Sigmoid colon (tissue), 7 donors: ENCODE measurements at places on chromosomes 2 and 18.

- no peak for DNase-seq
These were observed 75.9 kb downstream of the TMEM18 start for GRCh38 chr2:601387-601698.

DNA sequence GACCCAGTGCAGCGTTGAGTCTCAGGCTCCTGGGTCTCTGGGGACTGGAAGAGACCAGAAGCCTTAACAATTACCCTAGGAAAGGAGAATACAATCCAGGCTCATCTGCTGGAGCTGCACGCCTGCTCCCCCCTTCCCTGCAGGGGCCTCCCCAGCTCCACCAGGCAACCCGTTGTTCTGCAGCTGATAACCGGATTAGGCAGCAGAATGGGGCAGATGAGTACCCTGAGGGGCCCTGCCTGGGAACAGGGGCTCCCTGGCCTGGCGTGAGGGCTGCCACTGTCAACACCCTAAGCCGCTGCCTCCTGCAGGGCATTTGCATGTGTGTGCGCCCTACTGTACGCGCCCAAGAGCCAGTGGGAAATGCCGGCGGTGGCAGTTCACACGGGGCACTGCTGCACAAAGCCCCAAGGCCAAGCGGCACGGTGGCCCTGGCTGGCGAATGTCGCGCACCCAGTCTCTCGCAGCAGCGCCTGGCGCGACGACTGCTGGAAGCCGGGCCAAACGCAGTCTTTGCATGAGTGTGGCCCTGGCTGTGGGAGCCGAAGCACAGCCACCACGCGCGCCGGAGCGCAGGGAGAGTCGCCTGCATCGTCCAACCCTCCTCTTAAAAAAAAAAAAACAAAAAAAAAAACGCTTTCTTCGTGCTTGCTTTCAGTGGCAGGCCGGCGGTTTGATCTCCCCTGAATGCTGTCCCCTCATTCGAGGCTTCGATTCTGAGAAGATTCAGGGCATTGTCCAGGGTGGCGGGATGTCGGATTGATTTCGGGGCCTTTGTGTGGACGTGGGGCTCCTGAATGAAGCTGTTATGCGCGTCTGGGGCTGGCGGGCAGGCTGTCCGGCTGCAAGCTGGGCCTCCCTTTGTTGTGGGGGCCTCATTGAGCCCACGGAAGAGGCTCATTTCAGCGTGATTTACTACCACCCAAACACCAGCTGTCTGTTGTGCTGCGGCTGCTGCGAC lies 63.8 kb downstream of the SETBP1 start:
- DNase-seq = peak; percentile 75

DNA sequence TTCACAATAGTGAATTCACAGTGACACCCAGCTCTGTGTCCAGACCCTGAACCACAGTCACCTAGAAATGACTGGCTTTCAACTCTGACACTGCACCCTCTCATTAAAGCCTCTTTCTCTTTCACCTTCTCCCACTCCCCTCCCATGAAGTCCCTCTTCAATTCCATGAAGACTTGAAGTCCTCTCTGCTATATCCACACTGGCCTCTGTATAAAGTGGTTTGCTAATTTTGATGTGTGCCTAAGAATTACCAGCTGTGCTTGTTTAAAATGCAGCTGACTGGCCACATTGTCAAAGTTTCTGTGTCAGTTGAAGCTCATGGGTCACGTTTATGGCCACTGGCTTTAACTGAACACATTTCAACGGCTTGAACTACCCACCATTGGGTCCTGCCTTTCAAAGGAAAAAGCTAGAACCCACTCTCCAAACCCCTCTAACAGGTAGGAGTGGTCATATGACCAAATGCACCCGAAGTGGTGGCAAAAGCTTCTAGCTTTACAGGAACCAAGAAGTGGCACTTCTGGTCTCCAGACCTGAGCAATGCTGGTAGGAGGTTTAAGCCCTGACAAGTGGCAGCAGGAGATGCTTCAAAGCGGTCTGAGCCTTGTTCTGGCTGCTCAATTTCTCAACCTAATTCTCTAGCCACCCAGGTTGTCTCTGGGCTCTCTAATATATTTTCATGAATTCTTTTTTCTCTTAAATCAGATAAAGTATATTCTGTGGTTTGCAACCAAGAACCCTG lies 34.2 kb downstream of the B4GALT6 start:
- DNase-seq = no peak

GRCh38 chr2:213189001-213189899 lies 37.8 kb upstream of the IKZF2 start:
- DNase-seq = no peak

DNA sequence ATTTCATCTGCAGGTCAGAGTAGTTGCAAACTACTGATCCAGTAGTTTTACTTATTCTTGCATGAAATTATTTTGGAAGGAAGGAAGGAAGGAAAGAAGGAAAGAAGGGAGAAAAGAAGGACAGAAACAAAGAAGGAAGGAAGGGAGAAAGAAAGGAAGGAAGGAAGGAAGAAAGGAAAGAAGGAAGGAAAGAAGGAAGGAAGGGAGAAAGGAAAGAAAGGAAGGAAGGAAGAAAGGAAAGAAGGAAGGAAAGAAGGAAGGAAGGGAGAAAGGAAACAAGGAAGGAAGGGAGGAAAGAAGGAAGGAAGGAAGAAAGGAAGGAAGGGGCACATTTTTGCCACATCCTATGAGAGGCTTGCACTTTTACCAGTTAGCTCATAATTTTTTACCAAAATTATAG lies 186.2 kb downstream of the LRRTM4 start:
- no peak for DNase-seq

DNA sequence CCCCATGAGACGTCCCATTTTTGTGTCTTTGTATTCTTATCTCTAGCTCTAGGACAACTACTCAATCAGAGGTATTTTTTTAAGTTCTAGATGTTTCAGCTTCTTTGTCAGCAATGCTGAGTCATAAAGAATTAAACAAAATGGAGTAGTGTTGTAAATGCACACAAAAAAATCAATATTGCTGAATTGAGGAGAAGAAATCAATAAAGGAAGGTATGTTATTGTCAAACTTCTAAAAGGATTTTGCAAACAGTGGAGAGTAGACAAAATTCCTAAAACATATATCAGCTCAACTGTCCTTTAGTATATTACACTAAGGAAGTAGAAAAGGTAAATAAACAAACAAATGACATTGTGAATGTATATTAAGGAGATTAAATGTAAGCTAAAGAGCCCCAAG lies 726.1 kb upstream of the NRXN1 start:
- no peak for DNase-seq

- no peak for DNase-seq
These were observed 619 bp downstream of the GALM start for GRCh38 chr2:38666556-38666910.

GRCh38 chr2:31347319-31347718 lies 67.2 kb downstream of the XDH start:
- DNase-seq = no peak

DNA sequence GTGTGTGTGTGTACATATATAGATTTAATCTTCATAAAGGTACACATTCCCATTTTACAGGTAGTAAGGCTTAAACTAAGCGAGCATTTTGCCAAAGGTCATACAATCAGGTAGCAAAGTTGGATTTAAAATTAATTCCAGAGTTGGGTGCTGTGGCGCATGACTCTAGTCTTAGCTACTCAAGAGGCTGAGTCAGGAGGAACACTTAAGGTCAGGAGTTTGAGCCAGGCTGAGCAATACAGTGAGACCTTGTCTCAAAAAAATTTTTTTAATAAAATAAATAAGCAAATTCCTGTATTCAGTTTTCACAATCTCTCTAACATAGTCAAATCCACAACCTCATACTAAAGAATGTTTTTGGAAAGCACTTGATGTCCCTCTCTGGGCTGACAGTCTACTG lies 111.5 kb upstream of the LDLRAD4 start:
- DNase-seq = no peak

GRCh38 chr2:2839782-2840531 lies 508.9 kb upstream of the MYT1L start:
- DNase-seq = no peak

DNA sequence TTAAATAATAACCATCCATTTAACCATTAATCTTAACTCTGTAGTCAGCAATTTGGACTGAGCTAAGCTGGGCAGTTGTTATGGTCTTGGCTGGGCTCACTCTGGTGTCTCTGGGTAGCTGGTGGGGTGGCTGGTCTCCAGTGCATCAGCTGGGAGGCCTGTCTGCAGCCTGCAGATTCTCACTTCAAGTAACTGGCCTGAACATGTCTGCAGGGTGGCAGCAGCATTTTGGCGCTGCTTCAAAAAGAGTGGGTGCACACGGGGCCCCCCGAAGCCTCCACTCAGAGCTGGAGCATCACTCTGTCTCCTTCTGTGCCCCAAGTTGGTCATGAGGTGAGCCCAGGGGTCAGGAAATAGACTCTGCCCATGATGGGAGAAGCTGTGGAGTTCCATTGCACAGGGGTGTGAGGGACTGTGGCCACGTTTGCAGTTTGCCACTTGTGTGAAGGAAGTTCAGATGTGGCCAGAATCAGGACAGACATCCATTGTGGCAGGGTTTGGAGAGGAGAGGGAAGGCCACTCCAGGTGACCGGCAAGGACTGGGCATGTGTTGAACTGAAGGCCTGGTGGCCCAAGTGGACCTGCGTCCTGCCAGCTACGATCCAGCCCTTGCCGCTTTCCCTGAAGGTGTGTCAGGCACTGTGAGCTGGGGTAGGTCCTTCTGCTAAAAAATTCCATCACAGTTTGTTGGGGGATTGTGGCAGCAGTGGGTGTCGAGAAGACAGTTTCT lies 4.9 kb upstream of the ALLC start:
- DNase-seq = no peak

DNA sequence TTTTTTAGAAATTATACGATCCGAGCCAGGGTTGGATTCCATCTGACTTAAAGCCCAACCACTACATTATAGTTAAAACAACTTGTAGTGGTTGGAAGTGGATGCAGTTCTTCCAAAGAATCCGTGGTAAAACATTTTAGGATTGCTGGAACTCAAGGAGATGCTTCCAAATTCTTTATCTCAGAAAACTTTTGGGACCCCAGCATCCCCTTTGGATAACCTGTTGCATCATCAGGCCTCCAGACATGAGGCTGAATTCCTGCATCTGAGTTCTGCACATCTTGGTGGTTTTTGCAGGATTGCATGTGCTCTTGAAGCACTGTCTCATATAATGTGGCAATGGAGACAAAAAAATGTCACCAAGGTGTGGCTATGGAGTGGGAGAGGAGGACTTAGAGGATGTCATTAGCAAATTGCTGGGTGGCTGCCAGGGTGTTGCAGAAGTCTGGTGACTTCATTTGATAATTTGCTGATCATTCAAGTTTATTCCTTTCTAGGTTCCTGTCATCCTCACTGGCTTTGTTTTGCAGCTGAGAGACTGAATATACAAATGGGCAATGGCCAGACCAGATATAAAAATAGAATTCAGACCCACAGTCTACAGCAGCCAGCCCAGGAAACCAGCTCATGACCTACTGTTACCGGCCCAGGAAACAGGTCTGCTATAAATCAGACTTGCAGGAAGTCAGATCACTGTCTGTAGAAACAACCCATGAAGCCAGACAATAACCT lies 207.7 kb downstream of the BCL2 start:
- no peak for DNase-seq

- no peak for DNase-seq
These were observed 5.0 kb downstream of the SOWAHC start for GRCh38 chr2:109619032-109619615.

DNA sequence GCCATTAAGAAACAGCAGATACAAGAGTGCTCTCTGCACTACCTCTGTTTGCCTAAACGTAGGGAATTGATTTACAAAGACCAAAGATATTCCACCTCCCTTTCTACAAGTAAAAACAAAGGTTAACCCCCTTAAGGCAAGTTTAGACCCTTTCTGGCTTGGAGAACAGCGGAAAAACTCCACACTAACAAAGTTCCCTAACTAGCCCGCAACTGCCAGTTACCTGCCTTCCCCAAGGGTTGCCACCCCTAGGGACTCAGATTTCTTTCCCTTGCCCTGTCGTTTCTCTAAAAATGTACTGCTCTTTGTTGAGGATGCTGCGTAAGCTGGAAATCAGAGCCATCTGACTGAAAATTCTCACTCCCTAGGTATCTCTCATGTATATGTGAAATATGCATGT lies 627.5 kb upstream of the SOX11 start:
- DNase-seq = no peak

GRCh38 chr18:61574665-61575064 lies 241.4 kb downstream of the CDH20 start:
- no peak for DNase-seq

DNA sequence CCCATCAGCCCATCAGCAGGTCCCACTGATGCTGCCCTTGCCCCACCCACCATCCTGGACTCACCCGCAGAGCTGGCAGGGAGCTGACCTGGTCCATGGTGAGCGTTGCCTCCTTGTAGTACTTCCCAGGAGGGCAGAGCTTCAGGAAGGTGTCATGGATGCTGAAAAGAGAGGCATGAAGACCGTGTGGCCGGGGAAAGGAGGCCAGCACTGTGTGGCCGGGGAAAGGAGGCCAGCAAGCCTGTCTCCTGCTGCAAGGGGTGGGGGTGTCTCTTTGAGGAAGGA lies 11.9 kb downstream of the CIB4 start:
- no peak for DNase-seq

GRCh38 chr2:219592736-219593135 lies 4.9 kb upstream of the STK11IP start:
- no peak for DNase-seq

DNA sequence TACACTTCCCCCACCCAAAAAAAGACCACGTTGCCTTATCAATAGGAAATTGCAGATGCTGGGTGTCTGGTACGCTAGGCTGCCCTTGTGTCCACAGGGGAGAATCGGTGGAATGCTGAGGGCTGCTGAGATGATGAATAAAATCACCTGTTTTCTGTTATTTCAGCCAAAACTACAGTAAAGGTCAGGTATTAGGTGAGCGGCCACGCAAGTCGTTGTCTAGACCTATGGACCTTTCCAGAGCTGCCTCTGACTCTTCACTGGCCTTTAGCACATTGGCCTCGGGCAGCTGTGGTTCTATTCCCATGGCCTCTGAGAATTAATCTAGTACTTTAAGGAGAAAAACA lies 89.6 kb downstream of the MTCL1 start:
- DNase-seq = no peak

- no peak for DNase-seq
These were observed 306.2 kb upstream of the CXCR4 start for GRCh38 chr2:136424112-136424511.
